ENCODE measurements at places on chromosomes 6 and 20.
A peak's percentile ranks its signal among the peaks of the same experiment; 100 is the strongest.

- no peak for DNase-seq
Measured at GRCh38 chr6:506508-506907, 115.0 kb downstream of the IRF4 start.

GRCh38 chr20:59429396-59429795, 129.0 kb downstream of the EDN3 start:
- no peak for DNase-seq

- no peak for DNase-seq
Measured at GRCh38 chr20:62736407-62737071, 27.9 kb downstream of the NTSR1 start.

GRCh38 chr6:3422435-3423070, 34.3 kb downstream of the SLC22A23 start:
- no peak for DNase-seq

GRCh38 chr6:111894951-111895350, 21.7 kb upstream of the FYN start:
- DNase-seq, result no peak

- no peak for DNase-seq
Measured at GRCh38 chr6:150529646-150530045, 70.0 kb upstream of the PLEKHG1 start.

- DNase-seq, result no peak
Measured at GRCh38 chr6:44057238-44057930, 69.9 kb downstream of the MRPL14 start.

GRCh38 chr20:61998343-61999121, 67.1 kb downstream of the TAF4 start:
- DNase-seq, result no peak

DNA sequence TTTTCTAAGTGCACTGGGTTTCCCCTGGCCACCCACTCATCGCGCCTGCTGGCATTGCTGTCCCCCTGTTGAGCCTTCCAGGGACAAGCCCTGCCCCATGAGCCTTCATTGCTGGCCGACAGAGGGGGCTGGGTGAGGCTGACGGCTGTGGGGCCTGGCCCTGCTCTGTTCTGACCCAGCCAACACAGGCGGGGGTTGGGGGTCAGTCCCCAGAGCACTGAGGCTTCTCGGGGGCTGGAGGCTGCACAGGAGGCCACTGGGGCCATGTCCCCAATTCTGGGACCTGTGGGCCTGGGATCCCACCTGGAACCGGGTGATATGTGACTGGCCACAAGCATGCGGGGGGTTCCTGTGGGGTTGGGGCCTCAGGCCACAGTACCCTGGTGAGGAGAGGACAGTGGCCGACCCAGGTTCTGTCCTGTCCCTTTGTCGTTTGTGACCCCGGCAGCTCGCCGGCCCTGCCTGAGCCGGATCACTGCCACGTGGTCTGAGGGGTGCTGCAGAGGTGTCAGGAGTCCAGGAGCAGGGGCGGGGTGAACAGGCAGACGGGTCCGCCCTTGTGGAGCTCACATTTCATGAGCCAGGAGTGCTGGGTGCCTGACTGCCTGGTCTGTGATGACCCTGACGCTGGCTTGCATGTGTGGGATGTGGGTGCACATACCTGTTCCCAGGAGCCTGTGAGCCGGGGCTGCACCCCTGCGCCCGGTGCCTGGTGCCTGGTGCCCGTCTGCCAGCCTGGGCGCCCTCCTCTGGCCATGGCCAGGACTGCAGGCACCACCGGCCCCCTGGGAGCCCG, 2.1 kb upstream of the COL20A1 start:
- peak; percentile 80 for DNase-seq

- DNase-seq, result no peak
Measured at GRCh38 chr6:108464418-108465097, 96.2 kb upstream of the FOXO3 start.

DNA sequence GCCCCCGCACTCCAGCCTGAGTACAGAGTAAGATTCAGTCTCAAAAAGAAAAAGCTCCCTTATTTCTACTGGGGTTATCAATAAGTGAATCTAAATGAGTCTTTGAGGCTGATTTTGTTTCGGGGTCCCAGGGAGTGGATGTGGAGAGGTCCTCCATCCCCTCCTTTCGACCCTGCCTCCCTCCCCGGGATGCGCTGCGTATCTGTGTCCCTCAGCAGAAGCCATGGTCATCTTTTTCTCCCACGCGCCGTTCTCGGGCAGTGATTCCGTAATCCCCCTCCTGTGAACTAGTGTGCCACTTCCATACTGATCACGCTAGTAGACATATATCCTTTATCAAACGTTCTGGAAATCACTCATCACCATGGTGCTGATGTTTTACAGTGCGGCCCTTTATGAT, 152.9 kb downstream of the CDH4 start:
- DNase-seq, result no peak

- no peak for DNase-seq
Measured at GRCh38 chr20:3842348-3842930, 4.2 kb upstream of the MAVS start.

- DNase-seq, result no peak
Measured at GRCh38 chr6:29853245-29853644, 25.6 kb downstream of the HLA-G start.

- DNase-seq, result no peak
Measured at GRCh38 chr6:84902354-84902928, 138.0 kb upstream of the TBX18 start.

DNA sequence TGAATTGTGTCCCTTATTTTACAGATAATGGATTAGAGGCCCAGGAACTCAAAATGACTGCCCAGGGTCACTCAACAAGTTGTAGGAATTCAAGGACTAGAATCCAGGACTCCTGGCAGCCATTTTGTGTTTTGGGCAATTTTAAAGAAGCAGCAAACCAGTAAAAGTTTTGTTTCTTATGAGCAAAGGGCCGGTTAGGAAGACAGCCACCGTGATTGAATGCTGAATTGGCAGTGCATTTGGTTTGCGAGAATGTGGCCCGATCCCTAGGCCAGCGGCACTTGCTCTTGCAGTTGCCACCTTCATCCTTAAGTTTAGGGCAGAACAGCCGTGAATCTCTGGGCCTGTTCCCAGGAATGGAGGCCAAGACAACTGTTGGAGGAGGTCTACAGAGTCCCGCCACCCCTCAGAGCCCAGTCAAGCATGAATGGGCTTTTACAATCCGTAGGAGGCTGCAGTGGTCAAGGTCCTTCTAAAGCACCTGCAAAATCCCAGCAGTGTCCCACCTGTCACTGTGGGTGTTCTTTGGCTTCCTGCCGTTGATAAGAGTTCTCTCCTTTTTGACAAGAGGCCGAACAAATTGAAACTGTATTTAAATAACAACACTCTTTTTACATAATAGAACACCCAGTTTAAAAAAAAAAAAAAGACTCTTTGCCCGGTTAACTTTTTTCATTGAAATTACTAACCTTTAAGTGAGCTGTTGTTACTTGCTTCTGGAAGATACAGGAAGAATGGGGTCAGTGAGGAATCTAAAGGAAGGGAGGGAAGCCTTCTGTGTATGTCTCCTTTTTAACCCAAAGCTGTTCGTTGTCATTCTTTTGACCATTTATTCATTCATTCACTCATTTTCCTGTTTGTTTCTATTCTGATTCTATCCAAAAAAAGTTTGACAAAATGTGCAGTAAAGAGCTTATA, 68.7 kb downstream of the PHACTR2 start:
- no peak for DNase-seq

DNA sequence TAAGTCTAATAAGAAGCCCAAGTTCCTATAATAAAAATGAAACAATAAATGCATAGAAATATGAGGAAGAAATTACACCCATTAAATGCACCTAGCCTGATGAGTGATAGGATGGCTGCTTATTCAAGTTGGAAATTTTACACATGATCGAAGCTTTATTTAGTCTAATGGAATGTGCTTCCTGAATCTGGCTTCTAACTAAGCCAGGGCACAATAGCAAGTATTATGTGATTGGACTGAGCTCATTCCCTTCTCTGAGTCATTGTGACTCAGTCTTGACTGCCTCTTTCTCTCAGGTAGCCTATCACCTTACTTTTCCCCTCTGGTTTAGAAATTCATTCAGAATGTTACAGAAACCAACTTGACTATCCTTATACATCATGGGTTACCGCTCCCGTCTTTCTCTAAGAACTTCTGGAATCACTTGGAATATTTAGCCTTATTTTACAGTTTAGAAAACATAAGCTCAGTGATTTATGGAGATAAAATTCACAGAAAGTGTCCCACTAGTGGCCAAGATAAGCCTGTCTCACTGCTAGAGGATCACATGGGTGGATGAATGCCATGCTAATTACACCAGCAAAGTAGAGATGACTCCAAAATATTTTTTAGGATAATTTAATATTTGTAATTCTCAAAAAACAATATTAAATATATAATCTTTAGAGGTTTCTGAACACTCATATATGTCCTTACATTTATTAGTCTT, 505.3 kb upstream of the JAG1 start:
- no peak for DNase-seq

GRCh38 chr6:112085286-112086065, 1.8 kb downstream of the TUBE1 start:
- DNase-seq, result no peak

DNA sequence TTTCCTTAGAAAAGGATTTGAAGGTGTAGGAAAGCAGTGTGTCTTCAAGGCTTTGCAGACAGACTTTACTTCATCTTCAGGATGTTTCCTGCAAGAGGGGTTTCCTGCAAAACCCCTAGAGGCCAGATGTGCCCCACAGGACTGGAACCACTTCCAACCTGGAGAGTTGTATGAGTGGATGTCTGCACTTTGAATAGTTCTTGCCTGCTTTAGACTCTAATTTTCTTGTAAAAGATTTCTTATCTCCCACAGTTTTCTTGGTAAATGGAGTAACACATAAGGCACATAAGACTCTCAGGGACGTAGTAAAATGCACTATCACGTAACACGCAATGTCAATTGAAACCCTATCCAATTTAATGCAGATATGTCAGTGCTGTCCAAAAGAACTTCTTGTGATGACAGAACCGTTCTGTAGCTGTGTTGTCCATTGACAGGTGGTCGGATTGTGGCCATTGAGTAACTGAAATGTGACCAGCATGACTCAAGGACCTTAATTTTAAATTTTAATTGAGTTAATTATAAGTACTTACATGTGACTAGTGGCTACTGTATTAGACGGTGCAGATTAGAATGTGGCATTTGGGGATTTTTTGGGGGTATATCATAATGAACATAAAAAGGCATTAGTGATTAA, 118.7 kb downstream of the JARID2 start:
- peak; percentile 46 for DNase-seq

DNA sequence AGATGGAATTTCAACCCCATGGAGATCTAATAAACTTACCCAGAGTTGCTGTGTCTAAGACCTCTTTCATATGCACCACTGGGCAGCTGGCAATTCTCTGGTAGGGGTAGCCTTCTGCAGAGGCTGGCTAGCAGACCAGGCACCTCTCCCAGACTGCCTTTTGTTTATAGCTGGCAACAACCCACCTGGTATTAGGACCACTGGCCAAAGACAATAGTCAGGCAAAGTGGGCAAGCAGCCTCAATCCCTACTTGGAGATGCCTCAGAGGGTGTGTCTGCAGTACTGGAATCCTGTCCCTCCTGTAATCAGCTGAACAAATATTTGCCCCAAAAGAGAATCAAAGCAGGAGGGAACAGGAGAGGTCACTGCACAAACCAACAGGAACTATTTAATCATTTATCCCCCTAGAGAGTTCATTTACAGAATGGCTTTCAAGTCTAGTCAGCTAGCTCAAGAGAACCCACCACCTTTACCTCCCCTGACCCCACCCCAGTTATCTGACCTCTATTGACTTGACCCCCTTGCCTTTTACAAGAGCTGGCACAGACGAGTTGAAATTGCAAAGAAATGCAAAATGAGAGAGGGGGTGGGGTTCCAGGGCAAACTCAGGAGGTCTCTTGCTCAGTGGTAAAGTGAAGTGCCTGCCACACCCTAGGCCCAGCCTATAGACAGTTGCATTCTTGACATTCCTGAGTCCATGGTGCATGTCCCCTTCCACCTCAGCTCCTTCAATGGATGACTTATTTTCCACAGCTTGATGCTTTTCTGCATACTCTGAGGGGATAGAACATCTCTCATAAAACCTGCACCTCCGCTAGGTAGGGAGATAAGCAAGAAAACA, 2.8 kb downstream of the BCL2L1 start:
- peak; percentile 81 for DNase-seq

- DNase-seq, result no peak
Measured at GRCh38 chr6:133966654-133967329, 13.8 kb downstream of the TBPL1 start.

GRCh38 chr20:49575551-49576060, 7.7 kb upstream of the PTGIS start:
- no peak for DNase-seq

- DNase-seq, result peak; percentile 97
Measured at GRCh38 chr6:116680880-116681672, at the start of gene KPNA5. Gene KPNA5 (plus strand): TSS chr6:116681211. CDS start chr6:116681335, 124 bp downstream.

- DNase-seq, result no peak
Measured at GRCh38 chr20:9015984-9016324, 52.9 kb upstream of the PLCB4 start.

- DNase-seq, result no peak
Measured at GRCh38 chr20:33744181-33744580, 12.4 kb downstream of the ZNF341 start.

DNA sequence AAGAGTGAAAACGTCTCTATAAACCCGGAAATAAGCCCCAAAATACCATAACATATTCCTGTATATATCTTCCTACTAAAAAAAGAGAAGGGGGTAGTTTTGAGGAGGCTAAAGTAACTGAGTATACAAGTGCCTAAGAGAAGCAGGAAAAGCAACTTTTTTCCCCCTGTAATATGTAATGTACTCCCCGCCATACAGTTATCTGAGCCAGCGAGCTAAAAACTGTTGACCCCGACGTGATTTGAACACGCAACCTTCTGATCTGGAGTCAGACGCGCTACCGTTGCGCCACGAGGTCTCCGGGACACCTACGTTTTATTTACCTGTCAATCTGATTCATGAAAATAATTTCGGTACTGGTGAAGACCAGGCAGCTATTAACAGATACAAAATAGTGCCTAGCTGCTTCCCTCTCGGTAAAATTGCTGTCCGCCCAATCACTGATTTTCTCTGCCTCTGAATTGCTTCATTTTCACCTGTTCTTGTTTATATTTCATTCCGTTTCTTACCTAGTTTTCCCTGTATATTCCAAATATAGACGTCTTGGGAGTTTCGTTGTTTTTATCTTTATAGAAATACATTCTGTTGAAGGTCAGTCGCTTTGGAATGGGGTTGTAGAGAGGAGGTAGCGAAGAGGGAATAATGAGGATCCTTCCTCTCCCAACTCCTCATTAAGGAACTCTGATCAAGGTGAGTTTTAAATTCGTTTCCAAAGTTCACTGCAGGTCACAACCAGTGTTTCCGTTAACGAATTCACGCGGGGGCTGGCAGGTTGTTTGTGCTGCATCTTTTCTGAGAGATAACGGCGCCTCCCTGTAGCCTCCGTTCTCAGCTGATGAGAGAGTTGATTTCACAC, 33.6 kb upstream of the BTN3A2 start:
- peak; percentile 70 for DNase-seq

GRCh38 chr6:69487688-69488087, 309.1 kb downstream of the LMBRD1 start:
- DNase-seq, result no peak

- DNase-seq, result no peak
Measured at GRCh38 chr6:42049116-42049809, 1.1 kb upstream of the TAF8 start.

DNA sequence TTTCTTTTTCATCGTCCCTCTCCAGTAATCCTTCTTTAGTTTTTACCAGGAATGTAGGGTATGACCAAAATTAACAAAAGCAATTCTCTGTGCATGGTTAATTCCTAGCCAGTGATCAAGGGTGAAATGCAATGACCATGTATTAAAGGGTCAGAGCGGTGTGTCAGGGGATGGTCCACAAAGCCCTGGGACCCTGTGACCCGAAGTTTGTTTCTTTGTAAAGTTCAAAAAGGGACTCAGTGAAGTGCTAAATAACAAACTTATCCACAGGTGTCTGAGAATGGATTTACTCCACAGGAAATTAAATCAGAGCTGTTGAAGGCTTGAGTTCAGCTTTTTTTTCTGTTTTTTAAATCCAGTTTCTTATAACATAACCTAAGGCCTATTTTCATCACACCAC, 375.7 kb downstream of the GJA1 start:
- no peak for DNase-seq

All from islet precursor cell (in vitro differentiated cells).